ENCODE measurements at places on chromosomes 11 and 22. TPM values are rescaled to one million over a fixed set of nuclear protein-coding genes. Genes with fewer than 3 reads are reported as not detected.

The DBX1 gene
- not detected for polyA plus RNA-seq

The RIMBP3C gene
- polyA plus RNA-seq: 0.02 TPM

The PHF21B gene
- 0.50 TPM for polyA plus RNA-seq

The TTLL1 gene
- polyA plus RNA-seq: 6.0 TPM

- DNase-seq: no peak
Observed at GRCh38 chr11:117973503-117973860, 12.7 kb upstream of the IL10RA start.

- no peak for DNase-seq
Observed at GRCh38 chr11:45650166-45651095, 15.0 kb downstream of the CHST1 start.

GRCh38 chr11:62602141-62603071 lies 741 bp upstream of the MTA2 start:
- DNase-seq: peak; percentile 90

- no peak for DNase-seq
Observed at GRCh38 chr11:86418917-86419316, 44.2 kb downstream of the CCDC81 start.

DNA sequence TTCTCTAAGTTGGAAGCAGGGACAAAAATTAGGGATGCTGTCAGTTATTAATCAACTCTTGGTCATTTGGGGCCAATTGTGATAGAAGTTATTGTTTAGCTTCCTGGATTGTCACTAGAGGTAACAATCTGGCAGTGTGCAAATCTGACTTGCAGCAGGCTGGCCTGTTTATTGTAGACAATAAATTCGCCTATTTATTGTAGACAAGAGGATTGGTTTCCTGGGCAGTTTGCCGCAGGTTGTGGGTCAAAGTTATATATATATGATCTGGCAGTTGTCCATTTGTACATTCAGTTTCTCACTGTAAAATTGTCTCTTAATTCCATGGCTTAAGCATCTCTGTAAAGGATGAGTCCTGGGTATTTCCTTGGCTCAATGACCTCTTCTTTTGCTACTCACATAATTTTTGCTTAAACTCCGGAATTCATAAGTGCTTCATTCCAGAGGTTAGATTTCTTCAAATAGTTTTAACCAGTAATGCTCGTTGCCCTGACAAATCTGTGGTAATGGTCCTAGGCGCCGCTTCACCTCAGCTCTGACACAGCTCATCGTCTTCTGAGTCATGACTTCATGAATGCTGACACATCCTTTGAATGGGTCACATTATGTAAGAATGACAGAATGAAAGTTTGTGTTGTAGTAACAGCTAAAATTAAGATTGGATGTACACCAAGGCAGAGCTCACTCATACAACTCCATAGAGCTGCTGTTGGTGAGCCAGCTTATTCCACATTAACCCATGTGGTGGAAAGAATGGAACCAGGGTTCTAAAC lies 7.8 kb upstream of the MMP3 start:
- DNase-seq: no peak

GRCh38 chr11:79199729-79200354 lies 241.0 kb downstream of the TENM4 start:
- DNase-seq: no peak

DNA sequence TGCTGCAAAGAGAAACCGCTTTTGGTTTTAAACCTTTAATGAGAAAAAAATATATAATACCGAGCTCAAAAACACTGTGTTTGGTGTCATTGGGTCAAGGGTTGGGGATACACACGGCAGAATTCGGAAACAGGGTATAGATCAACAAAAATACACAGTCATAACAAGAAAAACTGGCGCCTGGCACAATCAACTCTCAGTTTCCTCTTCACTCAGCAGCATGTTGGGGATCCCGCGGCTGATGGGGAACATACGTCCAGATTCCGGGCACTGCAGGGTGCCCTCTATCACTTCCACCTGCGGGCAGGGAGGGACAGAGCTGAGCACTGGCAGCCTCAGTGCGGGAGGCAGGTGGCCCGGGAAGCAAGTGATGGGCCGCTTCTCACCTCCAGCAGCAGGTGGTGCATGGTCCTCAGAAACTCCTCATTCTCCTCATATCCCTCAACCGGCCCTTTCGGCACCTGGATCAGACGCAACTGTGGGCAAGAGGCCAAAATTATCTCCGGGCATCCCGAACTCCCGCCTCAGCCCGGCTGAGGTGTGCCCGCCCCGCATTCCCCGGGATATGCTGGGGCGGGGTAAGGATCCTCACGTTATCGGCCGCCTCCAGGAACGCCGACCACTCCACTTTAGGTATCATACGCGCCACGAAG lies 561 bp downstream of the TRMT112 start:
- DNase-seq: no peak
